ENCODE measurements at places on chromosomes 4 and X. TPM values are rescaled to one million over a fixed set of nuclear protein-coding genes. Genes with fewer than 3 reads are reported as not detected.

The SPIN2A gene
- 0.24 TPM for total RNA-seq

The SLC9B1 gene
- 12.8 TPM for total RNA-seq

The LRIT3 gene
- 1.9 TPM for total RNA-seq

The HSFX4 gene
- total RNA-seq, result not detected

The LRCH2 gene
- total RNA-seq, result 28.9 TPM

The AREG gene
- 10.1 TPM for total RNA-seq

The TRIM75 gene
- total RNA-seq, result 1.2 TPM

The HTN3 gene
- 4.8 TPM for total RNA-seq

The TCEANC gene
- total RNA-seq, result 6.0 TPM

The BTK gene
- 6.5 TPM for total RNA-seq

The PDGFC gene
- total RNA-seq, result 38.0 TPM

The PDLIM3 gene
- total RNA-seq, result 361 TPM

The RPS6KA6 gene
- total RNA-seq, result 2.2 TPM

The EREG gene
- 3.9 TPM for total RNA-seq

The SLC38A5 gene
- total RNA-seq, result 35.2 TPM

The PRDM5 gene
- total RNA-seq, result 48.9 TPM

The PKD2 gene
- total RNA-seq, result 70.3 TPM

The GPR119 gene
- not detected for total RNA-seq

The SYN1 gene
- total RNA-seq, result not detected

The NPY1R gene
- 0.72 TPM for total RNA-seq

The DTHD1 gene
- total RNA-seq, result 7.9 TPM

The UGT2B17 gene
- total RNA-seq, result not detected

The MAP7D2 gene
- 0.24 TPM for total RNA-seq

The GAGE12E gene
- total RNA-seq, result not detected

The EVC gene
- 53.0 TPM for total RNA-seq

The TENM3 gene
- 65.5 TPM for total RNA-seq

The CENPVL1 gene
- not detected for total RNA-seq

The HSFX3 gene
- total RNA-seq, result not detected

The PI4K2B gene
- 22.9 TPM for total RNA-seq

The UGT2A1 gene
- 2.9 TPM for total RNA-seq

The XK gene
- total RNA-seq, result 7.7 TPM

The GJB1 gene
- total RNA-seq, result not detected

The ATP2B3 gene
- total RNA-seq, result 0.48 TPM

The RIPPLY1 gene
- total RNA-seq, result not detected

The KIAA1210 gene
- 0.24 TPM for total RNA-seq

The UBA1 gene
- total RNA-seq, result 36.8 TPM

The CT45A3 gene
- total RNA-seq, result 0.72 TPM

The AFM gene
- total RNA-seq, result not detected

The GUCY1B1 gene
- 53.9 TPM for total RNA-seq

The PF4V1 gene
- not detected for total RNA-seq

The SSX4B gene
- total RNA-seq, result not detected

The DNAAF6 gene
- total RNA-seq, result 0.48 TPM

The MAGED4B gene
- 20.5 TPM for total RNA-seq

The PNMA6A gene
- total RNA-seq, result 1.2 TPM

The HERC6 gene
- 21.7 TPM for total RNA-seq

The FAM53A gene
- not detected for total RNA-seq

The OPN1MW gene
- total RNA-seq, result not detected

The TRAPPC11 gene
- total RNA-seq, result 64.5 TPM

The ARHGAP6 gene
- 5.1 TPM for total RNA-seq

The CRMP1 gene
- total RNA-seq, result 5.3 TPM

The PAPSS1 gene
- total RNA-seq, result 54.9 TPM

The TBX22 gene
- 2.4 TPM for total RNA-seq

The NR3C2 gene
- total RNA-seq, result 4.3 TPM

The STEEP1 gene
- 22.9 TPM for total RNA-seq
